ENCODE measurements at places on chromosomes 16 and 17. TPM values are rescaled to one million over a fixed set of nuclear protein-coding genes. Genes with fewer than 3 reads are reported as not detected.

Gene PPY
- not detected for total RNA-seq

DNA sequence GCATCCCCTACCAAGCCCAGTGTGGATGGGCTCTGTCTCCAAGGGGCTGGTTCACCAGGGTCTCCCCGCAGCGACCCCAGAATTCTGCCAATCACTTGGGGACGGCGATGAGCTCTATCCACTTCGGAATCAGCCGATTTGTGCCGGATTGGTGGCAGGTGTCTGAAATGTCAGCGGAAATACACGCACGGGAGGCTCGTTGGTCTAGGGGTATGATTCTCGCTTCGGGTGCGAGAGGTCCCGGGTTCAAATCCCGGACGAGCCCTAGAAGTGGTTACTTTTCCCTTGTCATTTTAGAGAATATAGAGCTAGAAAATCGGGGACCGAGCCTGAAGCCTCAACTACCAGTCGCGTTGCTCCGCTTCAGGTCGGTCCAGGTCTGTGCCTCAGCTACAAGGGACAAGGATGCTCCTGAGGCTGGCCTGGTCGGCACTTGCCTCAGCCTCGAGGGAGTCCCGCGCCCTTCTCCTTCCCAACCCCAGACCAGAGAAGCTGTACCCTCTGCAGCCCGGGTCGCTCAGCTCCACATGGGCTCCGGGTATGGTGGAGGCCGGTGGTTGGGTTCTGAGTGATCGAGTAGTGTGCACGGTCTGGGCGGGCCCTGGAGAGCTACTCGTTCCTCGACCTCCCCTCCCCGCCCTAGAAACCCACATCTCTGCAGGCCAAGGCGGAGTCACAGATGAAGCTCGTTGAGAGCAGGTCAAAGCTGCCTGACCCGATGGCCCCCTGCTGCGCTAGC lies 16.0 kb upstream of the OR1F1 start:
- no peak overlapping the region for H3K4me3 ChIP-seq
- no peaks in the 10 kb centered on the region for H3K36me3 ChIP-seq

GRCh38 chr16:11563493-11564040 lies 23.2 kb downstream of the LITAF start:
- H3K4me1 ChIP-seq, result peaks cover 18% of the 10 kb centered on the region
- DNase-seq, result no peak
- H3K27me3 ChIP-seq, result no peaks in the 10 kb centered on the region
- H3K4me3 ChIP-seq, result no peak overlapping the region

DNA sequence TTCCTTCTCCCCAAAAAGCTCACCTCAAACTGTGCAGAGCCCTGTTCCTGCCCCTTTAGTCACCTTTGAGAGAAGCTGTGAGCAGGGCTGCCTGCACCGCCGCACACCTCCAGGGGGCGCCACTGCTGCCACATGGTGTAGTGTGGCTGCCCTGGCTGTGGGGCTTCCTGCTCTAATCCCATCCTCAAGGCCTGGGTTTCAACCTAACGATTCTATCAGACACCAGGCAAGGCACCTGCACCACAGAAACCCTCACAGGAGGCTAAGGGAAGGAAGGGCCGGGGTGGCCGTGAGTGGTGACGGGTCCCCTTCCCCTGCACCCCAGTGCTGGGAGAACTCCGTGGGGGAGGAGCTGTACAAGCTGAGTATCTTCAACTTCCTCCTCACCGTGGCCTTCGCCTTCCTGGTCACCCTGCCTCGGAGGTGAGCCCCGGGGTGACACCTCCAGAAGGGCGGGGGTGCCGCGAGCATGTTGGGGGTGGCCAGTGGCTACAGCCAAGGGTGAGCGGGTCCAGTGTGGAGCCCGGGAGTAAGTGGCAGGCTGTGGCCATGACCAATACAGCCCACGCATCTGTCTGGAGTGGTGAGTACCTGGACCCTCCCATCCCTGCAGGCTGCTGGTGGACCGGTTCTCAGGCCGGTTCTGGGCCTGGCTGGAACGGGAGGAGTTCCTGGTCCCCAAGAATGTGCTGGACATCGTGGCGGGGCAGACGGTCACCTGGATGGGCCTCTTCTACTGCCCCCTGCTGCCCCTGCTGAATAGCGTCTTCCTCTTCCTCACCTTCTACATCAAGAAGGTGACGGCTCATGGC lies 7.0 kb downstream of the TMC8 start:
- no peaks in the 10 kb centered on the region for H3K27me3 ChIP-seq
- no peaks in the 10 kb centered on the region for H3K36me3 ChIP-seq
- H3K27ac ChIP-seq, result no peak overlapping the region
- no peak for DNase-seq
- H3K4me1 ChIP-seq, result peaks cover 15% of the 10 kb centered on the region
- no peak overlapping the region for H3K4me3 ChIP-seq

Gene NEK8
- 5.9 TPM for total RNA-seq

Data from mesothelial cell of epicardium (in vitro differentiated cells).